ENCODE measurements at places on chromosomes 6 and 20.

DNA sequence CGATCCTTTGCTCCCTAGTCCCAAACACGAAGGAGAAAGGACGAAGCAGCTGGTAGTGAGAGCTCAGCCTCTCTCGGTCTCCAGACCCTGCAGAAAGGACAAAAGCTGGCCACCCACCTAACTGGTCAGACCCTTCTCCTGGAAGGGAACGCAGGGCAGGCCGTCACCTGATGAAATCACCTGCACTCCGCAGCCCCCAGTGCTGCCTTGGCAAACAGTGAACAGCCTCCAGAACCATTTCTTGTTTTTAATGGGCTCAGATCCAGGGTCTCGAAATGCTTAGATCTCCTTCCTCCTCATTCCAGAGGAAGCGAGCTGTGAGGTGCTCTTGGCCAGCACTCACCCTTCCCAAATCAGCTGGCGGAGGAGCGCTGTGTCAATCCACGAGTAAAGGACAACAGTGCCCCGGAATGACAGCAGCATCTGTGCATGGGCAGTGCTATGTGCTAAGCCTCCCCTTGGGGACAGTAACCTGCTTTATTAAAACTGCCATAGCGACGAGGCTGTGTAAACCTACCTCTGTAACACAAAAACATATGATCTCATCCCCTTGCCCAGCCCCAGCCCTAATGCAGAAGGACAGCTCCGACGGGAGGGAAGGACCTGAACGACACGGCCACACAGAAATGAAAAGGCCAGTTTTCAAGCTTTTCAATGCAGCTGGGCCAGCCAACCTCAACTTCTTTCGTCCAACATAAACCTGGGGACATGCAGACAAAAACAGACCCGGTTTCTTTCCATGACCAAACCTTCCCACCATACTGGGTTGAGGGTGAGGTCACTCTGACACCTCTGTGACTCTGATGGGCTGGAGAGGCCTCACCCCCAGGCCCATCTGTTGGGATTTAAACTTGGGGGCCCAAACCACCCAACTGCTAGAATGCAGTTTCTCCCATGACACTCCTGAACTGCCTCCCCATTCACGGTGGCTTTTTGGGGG is 43.3 kb downstream of the SULF2 start:
- no peak for DNase-seq

DNA sequence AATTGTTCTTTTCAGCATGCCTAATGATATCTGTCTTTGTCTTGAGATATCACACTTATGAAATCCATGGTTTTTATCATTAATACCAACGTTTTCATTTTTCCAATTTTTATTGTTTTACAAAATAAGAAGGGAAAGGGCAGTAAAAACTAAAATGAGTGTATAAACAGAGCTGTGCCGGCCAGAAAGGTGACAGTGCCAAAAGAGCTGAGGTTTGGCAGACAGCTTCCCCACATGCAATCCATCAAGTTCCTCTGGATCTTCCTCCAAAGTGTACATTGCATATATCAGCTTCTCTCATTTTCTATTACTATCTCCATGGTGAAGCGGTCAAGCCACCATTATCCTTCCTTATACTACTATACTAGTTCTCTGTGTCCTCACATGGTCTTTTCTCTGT is 10.1 kb upstream of the TMEM244 start:
- DNase-seq: no peak

DNA sequence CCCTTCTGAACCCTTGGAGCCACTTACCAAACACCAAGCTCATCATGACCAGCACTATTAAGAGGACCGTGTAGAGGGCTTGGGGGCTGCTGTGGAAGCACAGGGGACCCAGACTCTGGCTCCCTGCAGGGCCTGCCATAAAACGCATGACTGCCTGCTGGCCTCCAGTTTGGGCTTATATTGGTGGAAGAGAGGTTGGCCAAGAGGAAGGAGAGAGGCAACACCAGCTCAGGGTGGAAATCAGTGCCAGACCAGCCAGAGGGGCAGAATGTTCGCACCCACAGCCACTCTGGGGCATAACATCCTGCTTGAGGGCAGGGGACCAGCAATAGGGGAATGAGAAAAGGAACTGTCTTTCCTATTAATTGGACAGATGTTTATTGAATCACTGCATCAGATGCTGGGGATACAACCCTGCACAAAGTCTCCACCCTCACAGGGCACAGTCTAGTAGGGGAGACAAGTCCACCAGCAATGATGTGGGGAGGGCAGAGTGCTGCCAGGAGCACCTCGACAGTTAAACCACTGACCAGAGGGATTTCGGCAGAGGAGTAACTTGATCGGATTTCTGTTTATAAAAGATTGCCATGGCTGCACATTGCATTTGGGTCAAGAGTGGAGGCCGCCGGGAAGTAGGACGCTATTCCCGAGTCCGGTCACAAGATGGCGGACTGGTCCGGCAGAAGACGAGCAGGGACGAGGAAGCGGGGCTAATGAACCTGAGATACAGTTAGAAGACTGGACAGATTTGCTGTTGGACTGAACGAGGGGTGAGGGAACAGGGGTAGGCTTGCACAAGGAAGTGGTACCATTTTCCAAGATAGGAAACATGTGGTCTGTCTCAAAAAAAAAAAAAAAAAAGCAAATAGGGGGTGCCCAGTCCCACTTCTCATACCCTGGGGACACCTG is at the start of gene LY6G5C:
LY6G5C (minus strand) TSS at position 842 of the 909 bp plus-strand sequence; CDS start at position 148, 694 bp downstream.
- peak; percentile 52 for DNase-seq

- DNase-seq: no peak
Measured at GRCh38 chr6:42978487-42978838, 518 bp downstream of the PEX6 start.

GRCh38 chr6:121826156-121826810 is 390.8 kb downstream of the GJA1 start:
- peak; percentile 88 for DNase-seq

DNA sequence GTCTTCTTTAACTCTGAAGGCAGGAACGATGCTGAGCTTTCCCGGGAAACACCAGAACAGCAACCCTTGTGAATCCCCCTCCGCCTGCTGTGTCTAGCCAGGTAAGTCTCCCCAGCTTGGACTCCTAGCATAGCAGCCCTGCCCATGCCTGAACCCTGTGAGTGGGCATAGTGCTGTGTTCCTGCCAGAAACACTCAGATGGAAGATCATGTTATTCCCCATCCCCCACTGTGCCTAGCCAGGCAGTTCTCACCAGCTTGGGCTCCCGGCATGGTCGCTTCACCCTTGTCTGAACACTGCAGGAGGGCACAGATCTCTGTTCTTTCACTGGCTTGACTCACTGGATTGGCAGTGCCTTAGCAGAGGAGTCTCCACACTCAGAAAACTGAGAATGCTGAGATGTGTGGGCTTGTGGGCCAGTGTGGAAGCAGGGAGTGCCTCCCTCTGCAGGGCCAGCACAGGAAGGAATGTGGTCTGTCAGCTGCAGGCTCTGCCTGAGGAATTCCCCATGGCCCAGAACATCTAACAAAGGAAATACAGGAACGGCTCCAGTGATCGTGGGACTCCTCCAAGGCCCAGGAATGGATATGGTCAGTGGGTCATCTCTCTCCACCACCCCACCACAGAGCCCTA is 440.1 kb upstream of the ADGRB3 start:
- no peak for DNase-seq

- no peak for DNase-seq
Measured at GRCh38 chr6:146305951-146306350, 237.7 kb upstream of the RAB32 start.

DNA sequence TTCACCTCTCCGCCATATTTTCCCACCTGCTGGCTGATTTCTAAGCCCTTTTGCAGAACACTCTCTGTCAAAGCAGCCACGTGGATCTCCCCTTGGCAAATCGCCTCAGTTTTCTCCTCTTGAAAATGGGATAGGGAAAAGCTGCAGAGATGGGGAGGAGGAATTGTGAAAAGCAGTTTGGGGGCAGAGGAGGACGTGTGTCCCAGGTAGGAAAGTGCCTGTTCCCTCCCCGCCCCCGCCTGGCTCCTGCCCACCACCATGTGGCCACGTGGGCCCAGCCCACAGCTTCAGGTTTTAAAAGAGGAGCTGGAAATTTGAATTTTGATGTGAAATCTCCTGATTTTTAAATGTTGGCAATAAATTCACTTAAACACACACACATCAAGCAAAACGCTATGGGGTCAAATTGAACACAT is 3.6 kb upstream of the CEBPB start:
- DNase-seq: no peak

DNA sequence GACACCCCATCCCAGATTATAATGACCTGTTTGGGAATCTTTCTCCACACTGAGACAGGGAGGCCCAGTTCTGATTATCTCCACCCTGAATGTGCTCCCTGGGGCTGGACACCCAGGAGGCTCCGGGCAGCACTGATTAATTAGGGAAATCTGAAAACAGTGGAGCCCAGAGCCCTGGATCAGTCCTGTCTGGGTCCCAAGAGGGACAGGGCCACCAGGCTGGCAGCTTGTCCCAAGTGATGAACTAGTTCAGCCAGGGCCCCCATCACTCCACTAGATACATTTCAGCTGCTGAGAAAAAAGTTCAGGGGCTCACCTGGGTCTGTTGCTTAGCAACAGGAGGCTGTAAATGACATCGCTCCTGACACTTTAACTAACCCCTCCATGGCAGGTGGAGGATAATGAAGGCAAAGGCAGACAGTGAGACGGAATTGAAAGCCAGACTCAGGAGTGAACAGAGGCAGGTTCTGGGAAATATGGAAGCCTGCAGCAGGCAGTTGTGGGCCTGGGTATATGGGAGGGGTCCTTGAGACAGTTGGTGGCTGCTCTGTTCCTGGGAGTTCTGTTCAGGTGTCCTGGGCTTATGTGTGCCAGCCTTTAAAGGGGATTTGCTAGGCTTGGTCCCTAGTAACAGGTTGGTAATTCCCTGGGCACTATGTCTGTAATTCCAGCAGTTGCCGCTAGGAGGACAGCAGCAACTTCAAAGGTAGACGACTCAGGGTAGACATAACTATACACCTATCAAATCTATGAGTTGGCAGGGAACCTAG is 78.3 kb upstream of the CTNNBL1 start:
- DNase-seq: peak; percentile 28

DNA sequence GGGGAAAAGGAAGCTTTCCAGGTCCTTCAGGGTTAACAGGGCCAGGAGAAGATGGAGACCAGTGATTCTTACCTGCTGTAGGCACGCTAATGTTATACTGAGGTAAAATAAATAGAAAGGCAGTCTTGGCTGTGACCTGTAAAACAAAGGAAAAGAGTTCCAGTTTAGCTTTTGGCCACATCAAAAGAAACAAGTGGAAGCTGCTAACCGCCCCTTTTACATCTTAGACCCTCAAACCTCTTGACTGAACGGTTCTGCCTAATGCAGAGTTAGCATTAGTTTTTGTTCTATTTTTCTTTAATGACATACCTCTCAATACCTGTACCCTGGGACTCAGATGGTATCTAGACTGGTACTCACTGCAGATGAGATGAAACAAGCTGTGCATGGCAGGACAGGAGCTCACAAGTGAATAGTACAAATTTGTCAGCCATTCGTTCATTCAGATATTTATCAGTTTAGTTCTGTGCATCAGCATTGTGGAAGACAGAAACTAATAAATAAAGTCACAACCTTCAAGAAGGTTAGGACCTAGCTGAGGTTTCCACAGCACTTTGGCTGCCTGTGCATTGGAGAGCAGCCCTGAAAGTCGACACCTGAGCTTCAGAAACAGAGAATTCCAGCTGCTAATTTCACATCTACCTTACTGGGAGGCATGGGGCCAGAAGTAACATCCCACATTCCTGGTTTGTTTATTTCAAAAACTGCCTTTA is 41.0 kb downstream of the TRAM2 start:
- no peak for DNase-seq

- DNase-seq: no peak
Measured at GRCh38 chr6:34247481-34248197, 1.2 kb downstream of the SMIM29 start.

GRCh38 chr6:69816026-69816425 is 19.2 kb upstream of the LMBRD1 start:
- DNase-seq: no peak

DNA sequence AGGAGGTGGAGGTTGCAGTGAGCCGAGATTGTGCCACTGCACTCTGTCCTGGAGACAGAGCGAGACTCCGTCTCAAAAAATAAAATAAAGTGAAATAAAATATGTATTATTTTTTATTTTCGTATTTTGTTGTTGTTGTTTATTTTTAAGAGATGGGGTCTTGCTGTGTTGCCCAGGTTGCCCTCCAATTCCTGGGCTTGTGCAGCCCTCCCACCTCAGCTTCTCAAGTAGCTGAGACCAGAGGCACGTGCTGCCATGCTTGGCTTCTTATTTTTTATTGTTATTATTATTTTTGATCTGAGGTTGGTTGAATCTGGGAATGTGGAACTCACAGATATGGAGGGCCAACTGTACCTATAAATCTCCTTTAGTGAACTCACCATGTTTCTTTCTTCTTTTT is 10.1 kb downstream of the KPNA5 start:
- no peak for DNase-seq

GRCh38 chr20:36402708-36403107 is 96.6 kb downstream of the DLGAP4 start:
- DNase-seq: no peak

DNA sequence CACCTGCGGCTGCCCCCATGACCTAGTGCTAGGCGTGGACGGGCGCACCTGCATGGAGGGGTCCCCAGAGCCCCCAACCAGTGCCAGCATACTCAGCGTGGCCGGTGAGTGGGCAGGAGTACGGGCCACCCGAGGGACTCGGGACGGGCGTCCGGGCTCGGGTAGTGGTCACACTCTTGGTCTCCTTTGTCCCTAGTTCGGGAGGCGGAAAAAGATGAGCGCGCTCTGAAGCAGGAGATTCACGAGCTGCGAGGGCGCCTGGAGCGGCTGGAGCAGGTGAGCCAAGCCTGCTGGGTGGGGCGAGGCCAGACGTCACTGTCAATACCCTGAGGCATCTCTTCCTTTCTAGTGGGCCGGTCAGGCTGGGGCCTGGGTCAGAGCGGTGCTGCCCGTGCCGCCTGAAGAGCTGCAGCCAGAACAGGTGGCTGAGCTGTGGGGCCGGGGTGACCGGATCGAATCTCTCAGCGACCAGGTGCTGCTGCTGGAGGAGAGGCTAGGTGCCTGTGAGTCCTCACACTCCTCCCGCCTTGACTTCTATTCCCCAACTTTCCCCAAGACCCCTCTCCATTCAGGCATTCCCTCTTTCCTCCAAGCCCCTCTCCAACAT is 2.9 kb downstream of the EGFL8 start:
- DNase-seq: no peak

DNA sequence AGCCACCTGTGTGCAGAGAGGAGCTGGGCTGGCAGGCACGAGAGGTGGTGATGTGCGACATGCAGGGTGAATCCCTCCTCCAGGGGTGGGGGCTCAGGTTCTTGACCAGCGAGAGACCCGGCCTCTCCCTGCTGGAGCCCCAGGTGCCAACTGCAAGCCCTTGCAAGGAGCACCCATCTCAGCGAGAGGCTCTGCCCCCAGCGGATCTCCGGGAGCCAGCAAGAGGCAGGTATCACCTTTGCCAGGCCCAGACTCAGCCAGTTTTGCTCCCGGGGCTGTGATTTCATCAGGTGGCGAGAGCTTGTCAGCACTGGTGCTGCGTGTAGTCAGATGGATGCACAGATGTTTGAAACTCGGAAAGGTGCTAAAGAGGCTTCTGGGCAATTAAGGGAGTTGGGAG is 87.7 kb downstream of the TFAP2C start:
- DNase-seq: no peak

DNA sequence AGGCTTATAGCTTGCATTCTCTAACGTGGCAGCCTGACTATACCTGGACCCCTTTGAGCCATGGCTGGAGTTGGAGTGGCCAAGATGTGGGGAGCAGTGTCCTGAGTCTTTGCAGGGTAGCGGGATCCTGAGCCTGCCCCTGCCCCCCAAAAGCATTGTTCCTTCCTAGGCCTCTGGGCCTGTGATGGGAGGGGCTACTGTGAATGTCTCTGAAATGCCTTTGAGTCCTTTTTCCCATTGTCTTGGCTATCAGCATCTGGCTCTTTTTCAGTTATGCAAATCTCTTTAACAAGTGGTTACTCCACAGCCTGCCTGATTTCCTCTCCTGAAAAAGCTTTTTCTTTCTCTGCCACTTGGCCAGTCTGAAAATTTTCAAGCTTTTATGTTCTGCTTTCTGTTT is 17.0 kb upstream of the PRL start:
- no peak for DNase-seq
